CD4-positive, alpha-beta memory T cell (primary cell): ENCODE measurements at places on chromosomes 3 and 15. TPM values are rescaled to one million over a fixed set of nuclear protein-coding genes. Genes with fewer than 3 reads are reported as not detected.

- no peaks in the 10 kb centered on the region for H3K27me3 ChIP-seq
- H3K4me1 ChIP-seq = no peaks in the 10 kb centered on the region
- no peak overlapping the region for H3K27ac ChIP-seq
- H3K36me3 ChIP-seq = no peaks in the 10 kb centered on the region
These were observed 23.1 kb downstream of the SLC30A4 start for GRCh38 chr15:45499426-45499825.

DNA sequence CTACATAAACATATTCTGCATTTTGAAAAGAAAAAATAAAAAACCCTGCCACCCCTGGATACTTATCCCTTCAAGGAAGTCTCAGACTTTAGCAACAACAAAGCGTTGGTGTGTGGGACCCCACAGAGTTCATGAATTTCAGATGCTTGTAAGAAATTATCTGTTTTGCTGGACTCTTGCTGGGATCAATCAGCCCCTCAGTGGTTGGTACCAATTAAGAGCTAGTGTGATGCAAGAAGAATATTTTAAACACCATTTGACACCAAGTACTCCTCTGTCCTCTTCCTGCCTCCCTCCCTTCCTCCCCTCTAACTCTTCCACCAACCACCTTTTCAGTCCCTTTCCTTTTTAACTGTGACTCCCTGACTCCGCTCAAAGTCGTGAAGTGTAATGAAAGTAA lies 51.5 kb downstream of the SST start:
- DNase-seq = no peak
- H3K4me1 ChIP-seq = no peaks in the 10 kb centered on the region
- H3K36me3 ChIP-seq = no peaks in the 10 kb centered on the region
- no peaks in the 10 kb centered on the region for H3K27me3 ChIP-seq
- H3K27ac ChIP-seq = no peak overlapping the region

SHF gene
- 5.3 TPM for total RNA-seq

DNA sequence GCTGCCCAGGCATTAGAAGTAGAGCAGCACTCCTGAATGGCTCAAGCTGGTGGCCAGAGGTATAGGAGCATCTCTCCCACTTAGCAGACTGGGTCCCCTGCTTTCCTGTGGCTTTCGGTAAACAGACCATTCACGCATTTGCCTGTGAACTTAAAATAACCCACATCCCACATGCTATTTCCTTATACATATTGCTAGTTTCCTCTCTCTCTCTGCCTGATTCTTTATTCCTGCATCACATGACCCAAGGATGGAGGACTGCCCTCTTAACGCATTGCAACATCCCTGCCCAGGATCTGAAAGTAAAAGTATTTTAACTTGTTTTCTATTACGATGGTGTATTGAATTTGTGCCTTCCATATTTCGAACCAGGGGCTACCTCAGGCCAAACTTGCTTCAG lies 43.4 kb upstream of the NLGN1 start:
- no peak overlapping the region for H3K27ac ChIP-seq
- H3K36me3 ChIP-seq = no peaks in the 10 kb centered on the region
- H3K4me3 ChIP-seq = no peak overlapping the region
- no peaks in the 10 kb centered on the region for H3K27me3 ChIP-seq

DNA sequence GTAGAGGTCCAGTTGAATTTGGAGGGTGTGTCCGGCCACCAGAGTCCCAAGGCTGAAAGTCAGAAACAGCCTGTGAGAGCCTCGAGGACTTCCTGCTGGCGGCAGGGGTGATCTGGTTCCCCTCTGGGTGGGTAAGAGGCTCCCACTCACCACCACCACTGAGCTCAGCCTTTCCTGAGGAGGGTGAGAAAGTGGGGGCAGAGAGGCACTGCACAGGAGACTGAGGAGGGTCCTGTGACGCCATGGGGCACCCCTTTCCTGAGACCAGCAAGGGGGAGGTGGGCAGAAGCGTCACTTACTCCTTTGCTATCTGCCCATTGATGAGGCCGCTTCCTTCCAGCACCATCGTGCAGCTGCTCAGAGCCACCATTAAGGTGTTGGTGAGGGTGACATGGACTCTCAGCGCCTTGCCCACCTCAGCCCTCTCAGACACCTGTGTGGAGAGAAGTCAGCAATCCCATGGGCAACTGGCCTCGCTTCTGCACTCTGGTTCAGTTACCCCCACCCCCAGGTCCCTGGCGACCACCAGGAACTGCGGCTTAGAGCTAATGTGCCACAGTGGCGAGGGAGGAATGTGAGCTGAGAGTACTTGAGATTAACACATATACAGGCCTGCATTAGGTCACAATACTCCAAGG lies 10.0 kb upstream of the TGM5 start:
- H3K27ac ChIP-seq = no peak overlapping the region
- no peaks in the 10 kb centered on the region for H3K4me1 ChIP-seq
- DNase-seq = no peak
- H3K4me3 ChIP-seq = no peak overlapping the region
- H3K36me3 ChIP-seq = no peaks in the 10 kb centered on the region

- H3K36me3 ChIP-seq = no peaks in the 10 kb centered on the region
- no peak overlapping the region for H3K4me3 ChIP-seq
- H3K27me3 ChIP-seq = no peaks in the 10 kb centered on the region
- DNase-seq = no peak
- peaks cover 29% of the 10 kb centered on the region for H3K4me1 ChIP-seq
These were observed 110.1 kb upstream of the LMOD3 start for GRCh38 chr3:69232482-69232881.

DNA sequence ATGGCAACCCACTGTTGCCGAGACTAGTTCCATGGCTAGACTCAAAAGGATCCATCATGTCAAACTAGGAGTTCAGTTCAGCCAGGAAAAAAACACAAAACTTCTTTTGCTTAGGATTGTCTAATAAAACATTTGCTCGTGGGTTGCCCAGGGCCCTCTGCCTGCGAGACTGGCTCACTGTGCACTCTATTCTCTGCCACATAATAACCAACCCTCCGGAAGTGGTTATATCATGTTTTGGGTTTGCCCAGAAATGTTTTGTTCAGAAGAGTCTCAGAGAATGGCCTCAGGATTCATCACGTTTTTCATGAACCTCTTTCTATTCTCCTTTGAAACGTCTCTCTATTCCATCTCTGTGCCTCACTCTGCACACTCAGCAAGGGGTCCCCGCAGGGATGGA lies 216.1 kb downstream of the SV2B start:
- no peaks in the 10 kb centered on the region for H3K36me3 ChIP-seq
- H3K4me1 ChIP-seq = peaks cover 81% of the 10 kb centered on the region
- H3K27me3 ChIP-seq = no peaks in the 10 kb centered on the region
- no peak overlapping the region for H3K4me3 ChIP-seq

DNA sequence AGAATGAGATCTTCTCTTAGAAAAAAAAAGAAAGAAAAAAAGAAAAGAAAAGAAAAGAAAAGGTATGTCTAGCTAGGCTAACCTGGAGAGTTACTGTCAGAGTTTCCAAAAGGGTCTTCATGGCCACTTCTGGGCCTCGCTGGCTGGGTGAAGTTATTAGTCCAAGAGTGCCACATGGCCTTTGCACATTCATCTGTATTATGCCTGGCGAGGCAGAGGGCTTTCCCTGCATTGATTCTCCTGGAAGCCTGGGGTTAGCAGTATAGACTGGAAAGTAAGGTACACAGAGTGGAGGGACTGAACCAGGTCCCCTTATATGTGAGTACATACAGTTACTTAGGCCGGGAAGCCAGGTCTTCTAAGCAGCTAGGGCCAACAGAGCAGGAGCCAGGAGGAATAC lies 54.8 kb upstream of the CGNL1 start:
- H3K4me1 ChIP-seq = no peaks in the 10 kb centered on the region
- H3K36me3 ChIP-seq = no peaks in the 10 kb centered on the region
- no peaks in the 10 kb centered on the region for H3K27me3 ChIP-seq

- H3K27ac ChIP-seq = no peak overlapping the region
- no peaks in the 10 kb centered on the region for H3K36me3 ChIP-seq
- H3K27me3 ChIP-seq = no peaks in the 10 kb centered on the region
These were observed 4.9 kb downstream of the TP63 start for GRCh38 chr3:189636048-189636447.

- no peaks in the 10 kb centered on the region for H3K36me3 ChIP-seq
- no peak overlapping the region for H3K4me3 ChIP-seq
- DNase-seq = peak; percentile 59
- no peak overlapping the region for H3K27ac ChIP-seq
- H3K4me1 ChIP-seq = peaks cover 35% of the 10 kb centered on the region
These were observed 123.5 kb downstream of the RPLP1 start for GRCh38 chr15:69576035-69576526.

DNA sequence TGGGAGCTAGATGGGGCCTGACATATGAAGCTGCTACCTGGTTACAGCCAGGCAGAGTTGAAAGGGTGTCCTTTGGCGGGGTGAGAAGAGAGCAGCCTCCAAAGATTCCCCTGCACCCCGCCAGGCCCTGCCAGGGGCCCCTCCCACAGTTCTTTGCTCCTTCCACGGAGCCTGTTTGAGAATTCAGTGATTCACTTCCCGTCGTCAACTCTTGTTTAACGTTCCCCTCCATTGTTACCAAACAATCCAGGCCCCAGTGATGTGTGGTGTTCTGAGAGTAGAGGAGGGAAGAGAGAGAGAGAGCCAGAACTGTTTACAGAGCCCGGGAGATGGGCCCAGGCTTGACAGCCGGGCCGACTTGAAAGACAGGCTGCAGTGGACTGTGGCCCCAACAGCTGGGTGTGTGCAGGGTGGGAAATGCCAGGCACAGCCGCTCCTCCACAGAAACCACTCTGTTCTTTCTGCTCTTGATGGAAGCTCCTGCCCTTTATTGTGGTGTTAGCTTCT lies 81.5 kb downstream of the SMAD3 start:
- H3K36me3 ChIP-seq = no peaks in the 10 kb centered on the region
- peaks cover 88% of the 10 kb centered on the region for H3K4me1 ChIP-seq
- peak overlapping the region; percentile 31 for H3K27ac ChIP-seq

TRIM69 gene
- total RNA-seq = 38.1 TPM

GRCh38 chr15:100988857-100989256 lies 69.7 kb downstream of the LRRK1 start:
- H3K36me3 ChIP-seq = no peaks in the 10 kb centered on the region
- no peak overlapping the region for H3K4me3 ChIP-seq
- H3K27me3 ChIP-seq = no peaks in the 10 kb centered on the region
- H3K4me1 ChIP-seq = no peaks in the 10 kb centered on the region

- H3K4me1 ChIP-seq = no peaks in the 10 kb centered on the region
These were observed 58.9 kb downstream of the ARHGEF3 start for GRCh38 chr3:56742887-56743286.

DNA sequence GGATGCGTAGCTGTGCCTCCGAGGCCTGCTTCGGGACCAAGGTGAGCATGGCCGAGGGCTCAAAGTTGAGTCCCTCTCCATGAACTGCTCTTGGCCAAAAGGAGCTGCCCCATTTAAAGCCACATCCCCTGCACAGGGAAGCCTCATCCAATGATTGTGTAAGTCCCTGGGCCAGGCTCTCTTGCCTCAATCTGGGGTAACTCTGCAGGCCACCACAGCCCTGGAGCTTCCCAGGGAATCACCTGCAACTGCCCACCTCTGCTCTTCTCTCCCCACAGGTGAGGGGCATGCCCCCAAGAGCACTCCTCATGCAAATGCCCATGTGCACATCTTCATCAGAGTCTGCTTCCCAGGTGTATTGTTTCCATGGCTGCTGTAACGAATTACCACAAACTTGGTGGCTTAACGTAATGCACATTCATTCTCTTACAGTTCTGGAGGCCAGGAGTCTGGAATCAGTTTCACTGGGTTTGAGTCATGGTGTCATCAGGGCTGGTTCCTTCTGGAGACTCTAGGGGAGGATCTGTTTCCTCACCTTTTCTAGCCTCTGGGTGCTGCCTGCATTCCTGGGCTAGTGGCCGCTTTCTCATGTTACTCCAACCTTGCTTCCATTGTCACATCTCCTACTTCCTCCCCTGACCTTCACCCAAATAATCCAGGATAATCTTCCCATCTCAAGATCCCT lies 25.0 kb upstream of the LOXL1 start:
- no peaks in the 10 kb centered on the region for H3K27me3 ChIP-seq
- H3K4me3 ChIP-seq = no peak overlapping the region
- no peak overlapping the region for H3K27ac ChIP-seq

DNA sequence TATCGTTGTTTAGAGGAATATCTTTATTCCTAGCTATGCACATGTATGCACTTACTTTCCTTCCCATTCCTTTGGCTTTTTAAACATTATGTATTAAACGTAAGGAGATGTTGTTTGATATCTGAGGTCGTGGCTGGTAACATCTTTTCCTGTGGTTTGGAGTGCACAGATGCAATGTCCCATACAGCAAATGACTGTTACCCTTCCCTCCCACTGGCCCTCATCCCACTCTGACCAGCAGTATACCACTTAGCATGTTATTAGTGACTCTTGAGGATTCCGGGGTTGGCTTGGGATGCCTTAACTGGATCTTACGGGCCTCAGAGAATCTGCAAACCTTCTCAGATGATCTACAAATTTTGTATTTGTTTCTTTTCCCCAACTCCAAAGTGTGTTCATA lies 34.5 kb downstream of the TGFBR2 start:
- peak overlapping the region; percentile 7 for H3K27ac ChIP-seq
- no peak overlapping the region for H3K4me3 ChIP-seq
- H3K27me3 ChIP-seq = no peaks in the 10 kb centered on the region
- DNase-seq = no peak
- peaks cover 3% of the 10 kb centered on the region for H3K36me3 ChIP-seq
- peaks cover 100% of the 10 kb centered on the region for H3K4me1 ChIP-seq

PSTPIP1 gene
- total RNA-seq = 225 TPM

PEX11A gene
- total RNA-seq = 2.9 TPM

DNA sequence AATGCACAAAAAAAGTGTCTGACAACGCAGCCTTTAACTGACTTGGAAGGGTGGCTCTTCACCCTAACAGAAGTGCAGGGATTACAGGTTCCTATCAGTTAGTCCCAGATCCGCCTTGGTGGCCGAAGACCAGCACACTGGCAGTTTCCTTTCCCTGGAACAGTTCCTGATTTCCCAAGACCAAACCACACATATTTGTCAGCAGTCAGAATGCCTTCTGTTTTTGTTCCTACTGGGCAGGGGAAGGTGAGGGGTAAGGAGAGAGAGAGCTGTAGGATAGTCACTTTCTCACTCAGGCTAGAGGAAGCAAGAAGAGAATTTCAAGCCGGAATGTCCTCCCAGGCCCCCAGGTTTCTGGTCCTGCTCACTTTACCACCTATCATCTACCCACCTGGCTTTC lies 9.2 kb downstream of the CXCR6 start:
- H3K4me1 ChIP-seq = peaks cover 47% of the 10 kb centered on the region
- no peak overlapping the region for H3K27ac ChIP-seq
- no peak overlapping the region for H3K4me3 ChIP-seq
- peaks cover 82% of the 10 kb centered on the region for H3K36me3 ChIP-seq
- H3K27me3 ChIP-seq = no peaks in the 10 kb centered on the region

DNA sequence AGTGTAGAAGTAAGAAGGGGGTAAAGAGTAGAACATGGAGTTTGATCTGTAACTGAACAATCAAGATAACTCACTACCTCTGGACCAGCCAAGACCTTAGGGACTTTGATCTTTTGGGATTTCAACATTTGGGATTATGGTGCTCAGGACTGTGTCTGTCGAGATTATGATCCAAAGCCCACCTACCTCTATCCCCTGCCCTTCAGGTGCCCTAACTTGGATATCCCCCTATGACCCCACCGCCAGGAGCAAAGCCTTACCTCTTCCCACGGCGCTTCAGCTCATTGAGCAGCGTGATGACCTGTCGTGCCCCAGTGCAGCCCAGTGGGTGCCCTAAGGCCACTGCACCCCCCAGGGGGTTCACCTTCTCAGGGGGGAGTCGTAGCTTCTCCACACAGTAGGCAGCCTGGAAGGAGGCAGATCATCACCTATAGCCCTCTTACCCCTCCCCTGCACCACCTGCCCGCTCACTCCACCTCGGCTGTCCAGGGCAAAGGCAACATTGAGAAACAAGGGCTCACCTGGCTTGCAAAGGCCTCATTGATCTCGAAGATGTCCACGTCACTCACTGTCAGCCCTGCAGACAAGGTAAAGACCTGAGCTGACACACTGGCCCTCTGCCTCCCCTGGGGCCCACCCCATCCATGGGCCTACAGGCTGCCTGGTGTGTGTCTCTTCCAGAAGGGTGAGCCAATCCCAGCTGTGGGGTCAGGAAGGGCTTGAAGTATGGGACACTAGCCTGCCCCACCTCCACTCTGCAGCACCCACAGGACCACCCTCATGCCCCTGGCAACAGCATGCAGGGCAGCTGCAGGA lies 11.4 kb downstream of the ACAA1 start:
- no peaks in the 10 kb centered on the region for H3K27me3 ChIP-seq
- H3K36me3 ChIP-seq = peaks cover 85% of the 10 kb centered on the region
- no peaks in the 10 kb centered on the region for H3K4me1 ChIP-seq
- H3K4me3 ChIP-seq = no peak overlapping the region
